Stimulated activated CD4-positive, alpha-beta T cell treated with anti-CD3 and anti-CD28 coated beads, Interleukin-1b, Interleukin-23, amount 100 ng/mL, for 24 hours (primary cell): ENCODE measurements at places on chromosomes 12 and 14.
A peak's percentile ranks its signal among the peaks of the same experiment; 100 is the strongest.

DNA sequence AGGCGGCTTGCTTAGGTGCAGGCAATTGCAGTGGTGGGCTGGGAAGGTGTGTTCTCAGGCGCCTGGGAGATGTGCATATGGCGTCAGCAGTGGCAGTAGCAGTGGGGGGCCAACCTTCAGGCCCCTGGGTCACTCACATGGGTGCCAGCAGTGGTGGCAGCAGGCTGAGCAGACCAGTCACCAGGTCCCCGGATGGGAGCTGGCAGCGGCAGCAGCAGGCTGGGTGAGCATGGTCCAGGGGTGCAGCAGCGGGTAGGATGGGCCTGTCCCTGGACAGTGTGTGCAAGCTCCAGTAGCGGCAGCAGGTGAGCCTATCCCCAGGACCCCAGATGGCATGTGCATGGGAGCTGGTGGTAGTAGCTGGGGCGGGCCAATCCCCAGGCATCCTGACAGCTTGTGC lies 108.5 kb upstream of the TMEM260 start:
- no peak for DNase-seq

GRCh38 chr12:57126061-57126460 lies 2.2 kb upstream of the LRP1 start:
- no peak for DNase-seq

DNA sequence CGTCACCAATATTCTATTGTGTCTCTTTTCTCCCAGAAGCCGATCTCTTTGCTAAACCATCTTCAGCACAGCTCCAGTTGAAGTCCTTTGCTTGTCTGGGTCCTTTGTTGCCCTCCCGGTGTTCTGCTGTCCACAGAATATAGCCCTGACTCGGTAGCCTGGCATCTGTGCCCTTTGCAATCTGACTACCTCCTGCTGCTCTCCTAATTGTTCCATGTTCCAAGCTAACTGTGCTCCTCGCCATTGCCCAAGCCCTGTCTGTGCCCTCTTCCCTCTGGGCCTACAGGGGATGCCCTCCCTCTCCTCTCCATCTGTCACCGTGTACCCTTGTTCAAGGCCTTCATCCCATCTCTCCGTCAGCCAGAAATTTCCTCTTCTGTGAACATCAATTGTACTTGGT lies 306.3 kb downstream of the APAF1 start:
- DNase-seq, result no peak

GRCh38 chr14:70192915-70193314 lies 4.2 kb upstream of the SLC8A3 start:
- DNase-seq, result no peak

DNA sequence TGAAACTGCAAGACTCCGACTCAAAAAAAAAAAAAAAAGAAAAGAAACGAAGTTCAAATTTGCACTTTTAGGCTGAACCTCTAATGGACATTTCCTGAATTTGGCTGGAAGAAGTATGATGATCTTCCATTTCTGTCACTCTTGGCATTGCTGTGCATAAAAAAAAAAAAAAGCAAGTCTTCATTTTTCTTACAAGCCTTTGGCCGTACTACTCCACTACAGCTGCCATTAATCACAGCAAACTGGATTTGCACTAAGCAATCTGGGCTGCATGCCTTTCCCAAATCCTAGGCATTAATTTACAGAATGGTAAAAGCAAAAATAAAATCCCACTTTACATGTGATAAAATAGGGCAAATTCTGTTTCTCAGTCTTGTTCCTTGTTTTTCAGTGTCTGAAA lies 7.1 kb downstream of the CSRP2 start:
- DNase-seq, result no peak

GRCh38 chr14:89700801-89701200 lies 253.7 kb downstream of the EFCAB11 start:
- DNase-seq, result no peak

GRCh38 chr14:90005939-90006530 lies 50.3 kb downstream of the TDP1 start:
- no peak for DNase-seq

DNA sequence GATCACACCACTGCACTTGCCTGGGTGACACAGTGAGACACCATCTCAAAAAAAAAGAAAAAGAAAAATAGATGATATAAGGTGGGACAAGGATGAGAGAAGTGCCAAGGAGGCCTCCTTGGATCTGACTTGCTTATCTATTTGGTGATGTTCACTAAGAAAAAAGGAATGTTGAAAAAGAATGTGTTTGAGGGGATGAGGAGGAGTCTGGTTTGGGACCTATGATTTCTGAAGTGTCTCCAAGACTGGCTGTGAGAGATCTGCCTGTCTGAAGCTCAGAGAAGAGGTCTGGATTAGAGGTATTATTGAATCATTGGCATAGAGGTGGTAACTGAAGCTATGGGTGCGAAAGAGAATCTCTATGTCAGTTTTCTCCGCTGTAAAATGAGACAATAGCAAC lies 42.8 kb downstream of the BCAT1 start:
- no peak for DNase-seq

DNA sequence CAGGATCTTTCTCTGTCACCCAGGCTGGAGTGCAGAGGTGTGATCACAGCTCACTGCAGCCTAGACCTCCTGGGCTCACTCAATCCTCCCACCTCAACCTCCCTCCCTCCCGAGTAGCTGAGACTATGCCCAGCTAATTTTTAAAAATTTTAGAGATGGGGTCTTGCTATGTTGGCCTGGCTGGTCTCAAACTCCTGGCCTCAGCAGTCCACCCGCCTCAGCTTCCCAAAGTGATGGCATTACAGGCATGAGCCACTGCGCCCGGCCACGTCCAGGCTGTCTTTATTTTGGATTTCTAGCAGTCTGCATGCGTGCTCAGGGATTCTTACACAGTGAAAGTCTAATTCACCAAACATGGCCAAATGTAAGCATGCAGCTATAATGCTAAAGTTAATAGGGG lies 17.8 kb downstream of the SLC8B1 start:
- DNase-seq, result no peak

DNA sequence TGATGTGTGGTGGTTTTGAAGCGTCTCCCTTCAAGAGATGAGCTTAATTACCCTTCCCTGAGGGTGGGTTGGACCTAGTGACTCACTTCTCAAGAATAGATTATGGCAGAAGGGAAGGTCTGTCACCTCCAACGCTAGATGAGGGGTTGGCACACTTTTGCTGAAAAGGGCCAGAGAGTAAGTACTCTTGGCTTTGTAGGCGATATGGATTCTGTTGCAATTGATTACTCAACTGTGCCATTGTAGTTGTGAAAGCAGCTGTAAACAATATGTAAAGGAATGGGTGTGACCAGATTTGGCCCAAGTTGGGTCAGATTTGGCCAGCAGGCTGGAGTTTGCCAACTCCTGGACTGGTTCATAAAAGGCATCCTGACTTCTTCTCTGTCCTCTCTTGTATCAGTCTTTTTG lies 53.3 kb downstream of the SMIM41 start:
- no peak for DNase-seq

GRCh38 chr12:124914392-124915238 lies at the start of gene UBC:
UBC (minus strand) TSS chr12:124914650; CDS start chr12:124913771, 879 bp downstream.
- peak; percentile 91 for DNase-seq

GRCh38 chr12:17062267-17063036 lies 456.5 kb upstream of the LMO3 start:
- DNase-seq, result no peak

- no peak for DNase-seq
These were observed 185.1 kb downstream of the DACT1 start for GRCh38 chr14:58822856-58823255.

DNA sequence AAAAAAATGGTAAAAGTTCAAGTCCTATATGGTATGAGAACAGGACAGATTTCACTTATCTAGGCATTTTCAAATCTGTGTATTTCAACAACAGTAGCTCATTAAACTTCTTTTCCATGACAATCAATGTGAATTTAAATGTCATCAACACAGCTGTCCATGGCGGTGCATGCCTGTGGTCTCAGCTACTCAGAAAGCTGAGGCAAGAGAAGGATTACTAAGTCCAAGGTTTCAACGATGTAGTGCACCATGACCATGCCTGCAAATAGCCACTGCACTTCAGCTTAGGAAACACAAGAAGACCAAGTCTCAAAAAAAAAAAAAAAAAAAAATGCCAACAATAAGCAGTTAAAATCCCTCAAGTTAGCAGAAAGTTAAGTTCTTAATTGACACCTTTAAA lies 214.6 kb downstream of the C12orf50 start:
- no peak for DNase-seq

DNA sequence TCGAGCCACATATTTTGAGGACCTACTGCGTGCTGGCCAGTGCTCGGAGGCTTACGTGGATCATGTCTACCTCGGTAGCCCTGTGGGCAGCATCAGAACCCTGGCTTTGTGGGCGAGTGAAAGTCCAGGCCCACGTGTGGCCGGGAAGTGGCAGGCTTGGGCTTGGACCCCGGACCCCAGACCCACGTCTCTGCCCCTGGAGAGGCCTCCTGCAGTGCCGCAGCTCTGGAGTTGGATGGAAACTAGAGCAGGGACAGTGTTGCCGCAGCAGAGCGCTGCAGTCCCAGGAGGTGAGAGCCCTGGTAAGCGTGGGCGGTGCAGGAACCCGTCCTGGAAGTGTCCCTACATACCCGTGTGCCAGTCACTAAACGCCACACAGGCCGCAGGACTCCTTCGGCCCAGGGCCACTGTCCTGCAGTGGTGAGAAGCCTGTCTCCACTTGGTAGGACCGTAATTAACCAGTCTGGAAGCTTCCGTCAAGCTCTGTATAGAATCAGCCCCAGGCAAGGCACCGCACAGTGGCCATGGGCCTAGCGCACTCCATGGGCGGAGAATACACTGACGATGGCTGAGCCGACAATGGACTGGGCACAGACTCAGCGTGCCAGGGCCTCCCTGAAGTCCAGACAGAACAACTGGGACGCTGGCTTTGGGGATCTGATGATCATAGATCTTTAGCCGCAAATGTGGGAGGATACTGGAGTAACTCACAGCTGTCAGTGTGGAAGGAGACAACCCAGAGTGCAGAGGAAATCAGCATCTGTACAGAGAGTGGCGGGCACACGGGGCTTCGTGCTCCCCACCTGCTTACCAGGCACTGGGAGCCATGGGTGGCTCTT lies 219.5 kb downstream of the KIF26A start:
- DNase-seq, result no peak
